ENCODE measurements at places on chromosomes 3 and 15.

DNA sequence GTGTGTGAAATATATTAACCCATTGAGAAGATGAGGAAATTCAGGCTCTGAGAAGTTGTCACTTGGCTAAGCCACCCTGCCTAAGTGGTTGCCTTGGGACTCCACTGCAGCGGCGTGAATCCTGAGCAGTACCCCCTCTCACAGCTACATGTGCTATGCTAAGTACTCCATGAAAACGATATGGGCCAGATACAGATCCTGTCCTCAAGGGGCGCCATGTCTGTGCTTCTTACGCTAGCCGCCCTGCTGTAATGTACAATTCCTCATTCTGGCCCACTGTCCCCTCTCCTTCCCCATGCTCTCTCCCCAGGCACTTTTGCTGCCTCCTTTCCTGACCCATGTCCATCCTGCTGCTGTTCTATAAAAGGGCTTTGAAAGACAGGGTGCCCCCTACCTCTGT, 140.3 kb downstream of the FEZF2 start:
- DNase-seq, result no peak

- DNase-seq, result peak; percentile 80
Measured at GRCh38 chr3:112293368-112294321, at the start of gene SLC9C1. TSS of gene SLC9C1 (minus strand) at chr3:112294216. CDS start at chr3:112286791, 7,425 bp downstream.

DNA sequence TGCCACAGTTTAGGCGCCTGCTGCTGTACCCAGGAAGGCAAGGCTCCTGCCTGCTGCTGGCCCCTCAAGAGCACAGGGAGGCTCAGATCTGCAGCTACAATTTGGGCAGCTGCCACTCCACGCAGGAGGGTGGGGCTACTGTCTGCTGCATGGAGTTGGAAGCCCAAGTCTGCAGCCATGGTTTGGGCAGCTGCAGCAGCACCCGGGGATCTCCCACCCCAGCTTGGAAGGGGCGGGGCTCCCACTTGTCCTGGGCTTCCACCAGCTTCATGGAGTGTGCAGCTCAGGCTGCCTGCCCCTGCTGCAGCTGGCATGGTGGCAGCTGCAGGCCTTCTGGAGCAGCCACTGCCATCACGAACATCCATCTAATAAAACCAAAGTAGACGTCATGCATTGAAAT, 512.9 kb downstream of the PYDC2 start:
- no peak for DNase-seq

- DNase-seq, result no peak
Measured at GRCh38 chr3:59240666-59241255, 190.9 kb upstream of the CFAP20DC start.

DNA sequence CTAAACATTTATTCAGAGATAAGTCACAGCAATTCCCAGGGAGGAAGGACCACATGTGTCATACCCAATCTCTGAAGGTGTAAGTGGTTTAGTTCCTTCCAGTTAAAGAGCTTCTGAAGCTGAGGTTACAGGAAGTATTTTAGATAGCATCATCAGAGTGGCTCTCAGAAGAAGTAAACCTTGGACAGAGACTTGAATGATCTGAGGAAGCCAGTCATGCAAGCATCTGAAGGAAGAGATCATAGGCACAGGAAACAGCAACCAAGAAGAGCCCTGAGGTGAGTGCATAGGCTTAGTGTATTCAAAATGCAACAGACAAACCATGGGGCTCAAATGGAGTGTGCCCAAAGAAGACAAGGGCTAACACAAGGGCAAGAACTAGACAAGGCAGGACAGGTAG, 210.3 kb downstream of the ULK4 start:
- no peak for DNase-seq

- no peak for DNase-seq
Measured at GRCh38 chr3:154188846-154189245, 67.7 kb downstream of the ARHGEF26 start.

DNA sequence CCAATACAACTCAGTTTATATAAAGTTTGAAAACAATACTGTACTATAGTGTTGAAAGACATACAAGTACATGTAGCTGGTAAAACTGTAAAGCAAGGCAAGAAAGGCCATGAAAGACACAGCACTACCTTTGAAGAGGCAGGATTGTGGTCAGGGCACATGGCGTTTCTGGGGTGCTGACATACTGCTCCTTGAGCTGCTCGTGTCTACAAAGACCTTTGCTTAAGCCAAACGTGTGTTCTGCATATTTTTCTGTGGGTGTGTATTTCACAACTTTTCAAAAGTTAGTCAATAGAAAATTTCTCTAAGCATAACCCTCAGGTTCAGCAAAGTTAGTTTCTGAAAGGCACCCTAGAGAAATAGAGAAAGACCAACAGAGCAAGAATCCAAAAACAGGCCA, 14.1 kb upstream of the TOPAZ1 start:
- peak; percentile 9 for DNase-seq

DNA sequence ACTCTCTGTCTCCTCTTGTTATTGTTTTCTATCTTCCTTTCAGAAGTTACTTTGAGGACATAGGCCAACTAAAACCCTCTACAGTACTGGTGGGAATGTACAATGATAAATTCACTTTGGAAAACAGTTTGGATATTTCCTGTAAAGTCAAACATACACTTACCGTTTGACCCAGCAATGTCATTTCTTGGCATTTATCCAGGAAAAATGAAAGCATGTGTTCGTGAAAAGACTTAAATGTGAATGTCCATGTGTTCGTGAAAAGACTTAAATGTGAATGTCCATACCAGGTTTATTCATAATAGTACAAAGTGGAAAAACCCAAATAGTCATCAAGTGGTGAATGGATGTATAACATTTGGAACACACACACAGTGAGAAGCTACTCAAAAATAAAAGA, 361.5 kb upstream of the DPH6 start:
- peak; percentile 11 for DNase-seq

DNA sequence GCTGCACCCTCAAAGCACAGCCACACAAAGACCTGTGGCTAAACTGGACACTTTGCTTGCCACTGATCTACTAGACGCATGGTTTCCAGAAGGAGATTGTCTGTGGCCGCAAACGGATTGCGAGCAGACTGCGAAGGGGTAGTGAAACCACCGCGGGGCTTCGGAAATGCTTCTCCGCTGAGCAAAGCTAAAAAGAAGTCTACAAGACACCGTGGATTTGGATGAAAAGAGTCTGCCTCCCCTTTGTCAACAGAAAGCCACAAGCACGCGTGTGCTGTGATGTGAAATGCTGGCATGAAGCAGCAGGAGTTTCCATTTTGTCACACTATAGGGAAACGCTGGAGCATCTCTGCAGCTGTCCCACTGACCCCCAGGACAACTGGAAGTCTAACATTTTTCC, 63.0 kb downstream of the TMEM44 start:
- no peak for DNase-seq

- DNase-seq, result peak; percentile 69
Measured at GRCh38 chr3:79032686-79033318, 735.0 kb downstream of the ROBO1 start.

GRCh38 chr3:11735638-11736037, 91.9 kb upstream of the VGLL4 start:
- no peak for DNase-seq

GRCh38 chr15:67770358-67770628, 55.0 kb upstream of the SKOR1 start:
- no peak for DNase-seq

DNA sequence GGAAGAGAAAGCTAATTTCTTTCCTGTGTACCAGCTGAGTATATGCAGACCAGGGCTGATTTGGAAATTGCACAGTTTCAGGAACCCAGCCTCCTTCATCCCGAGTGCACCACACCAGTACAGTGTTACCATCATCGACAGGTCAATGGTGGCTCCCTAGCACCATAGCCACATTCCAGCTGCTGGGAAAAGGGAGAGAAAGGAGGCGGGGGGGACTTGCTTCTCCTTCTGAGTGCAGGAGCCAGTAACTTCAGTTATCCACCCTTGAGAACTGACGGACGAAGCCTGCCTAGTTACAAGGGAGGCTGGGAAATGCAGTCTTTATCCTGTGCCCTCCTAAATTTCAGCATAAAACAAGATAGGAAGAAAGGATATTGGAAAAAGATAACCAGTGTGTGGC, 129.7 kb upstream of the PRICKLE2 start:
- no peak for DNase-seq

DNA sequence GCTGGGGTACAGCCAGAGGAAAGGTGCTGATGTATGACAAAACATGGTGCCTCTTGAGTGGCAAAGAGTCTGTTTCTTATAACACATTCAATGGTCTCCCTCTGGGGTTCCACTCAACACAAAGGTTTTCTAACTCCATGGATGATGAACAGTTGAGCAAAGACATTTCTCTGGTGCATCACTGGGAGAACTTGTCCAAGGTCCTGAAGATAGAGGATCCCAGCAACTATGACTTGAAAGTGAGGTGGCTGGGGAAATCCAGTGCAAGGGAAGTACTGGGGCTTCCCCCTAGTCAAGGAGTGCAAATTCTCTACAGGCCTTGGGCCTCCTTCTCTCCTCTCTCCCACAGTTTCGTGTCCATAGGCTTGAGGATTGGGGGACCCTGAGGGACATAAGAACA, 431.1 kb downstream of the WDR72 start:
- DNase-seq, result no peak

- DNase-seq, result no peak
Measured at GRCh38 chr3:85846940-85847339, 888.2 kb downstream of the CADM2 start.

GRCh38 chr3:159380891-159381290, 579.0 kb downstream of the MFSD1 start:
- no peak for DNase-seq

DNA sequence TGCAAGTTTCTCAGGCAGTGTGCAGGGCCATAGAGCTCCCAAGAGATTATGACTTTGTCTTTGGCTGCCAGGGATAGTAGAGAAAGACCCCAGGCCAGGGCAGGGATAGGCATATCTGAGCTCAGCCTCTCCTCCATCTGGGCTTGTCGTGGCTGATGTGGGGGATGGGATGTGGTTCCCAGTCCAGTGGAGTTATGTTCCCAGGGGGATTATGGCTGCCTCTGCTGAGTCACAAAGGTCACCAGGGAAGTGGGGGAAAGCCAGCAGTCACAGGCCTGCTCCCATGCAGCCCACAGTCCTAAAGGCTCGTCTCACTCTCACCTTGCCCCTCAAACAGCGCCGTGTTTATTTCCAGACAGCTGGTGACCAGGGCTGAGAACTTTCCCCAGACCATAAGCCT, 354.9 kb downstream of the SI start:
- no peak for DNase-seq

DNA sequence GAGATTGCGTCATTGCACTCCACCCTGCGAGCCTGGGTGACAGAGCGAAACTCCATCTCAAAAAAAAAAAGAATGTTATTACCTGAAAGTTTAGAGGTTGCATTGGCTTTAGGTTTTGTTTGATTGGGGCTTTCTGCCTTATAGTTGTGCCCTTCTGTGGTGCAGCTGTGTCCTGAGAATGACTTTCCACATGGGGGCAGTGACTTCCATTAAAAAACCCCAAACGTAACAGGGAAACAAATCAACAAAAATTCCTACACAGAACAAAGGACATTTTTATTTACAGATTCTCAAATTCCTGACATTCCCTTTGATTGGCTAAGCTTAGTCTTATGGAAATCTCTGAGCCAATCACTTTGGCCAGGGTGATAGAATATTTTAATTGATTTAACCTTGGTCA, 154.1 kb upstream of the GPR149 start:
- DNase-seq, result no peak

DNA sequence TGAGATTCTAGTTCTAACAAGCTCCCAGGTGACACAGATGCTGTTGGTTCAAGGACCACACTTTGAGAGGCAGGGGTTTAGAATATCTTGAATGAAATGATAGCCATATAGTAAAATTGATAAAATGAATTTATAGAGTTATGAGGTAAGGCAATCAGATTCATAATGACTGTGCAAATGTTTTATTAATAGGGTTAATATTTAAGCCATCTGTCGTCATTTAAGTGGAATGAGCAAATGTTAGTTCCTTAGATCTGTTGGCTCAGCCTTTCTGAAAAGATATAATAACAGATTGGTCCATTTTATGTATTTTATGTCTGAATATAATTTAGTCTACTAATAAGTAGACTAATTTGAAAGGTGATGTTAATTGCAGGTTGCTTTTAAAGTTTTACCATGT, 12.9 kb downstream of the REC114 start:
- no peak for DNase-seq

DNA sequence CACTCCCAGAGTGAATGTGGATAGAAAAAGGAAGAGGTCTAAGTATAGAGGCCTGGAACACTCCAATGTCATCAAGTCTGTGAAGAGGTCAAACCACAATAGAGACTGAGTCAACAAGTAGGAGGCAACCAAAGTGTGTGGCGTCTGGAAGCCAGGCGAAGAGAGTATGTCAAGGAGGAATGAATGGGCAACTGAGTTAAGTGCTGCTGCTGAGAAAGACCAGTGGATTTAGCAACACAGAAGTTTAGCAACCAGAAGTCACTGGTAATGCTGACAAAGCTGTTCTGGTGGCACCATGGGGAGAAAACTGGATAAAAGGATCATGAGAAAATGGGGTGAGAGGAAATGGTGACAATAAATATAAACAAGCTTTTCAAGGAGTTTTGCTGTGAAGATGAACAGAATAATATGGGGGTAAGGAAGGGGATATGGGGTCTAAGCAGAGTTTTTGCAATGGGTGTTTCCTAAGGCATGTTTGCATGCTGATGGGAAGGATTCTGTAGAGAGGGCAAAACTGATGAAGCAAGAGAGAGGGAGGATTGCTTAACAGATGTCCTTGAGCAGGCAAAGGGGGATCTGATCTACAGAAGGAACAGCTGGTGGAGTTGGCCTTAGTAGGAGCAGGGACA, 38.4 kb downstream of the PCOLCE2 start:
- peak; percentile 98 for DNase-seq

- DNase-seq, result no peak
Measured at GRCh38 chr3:67580430-67581000, 73.9 kb downstream of the SUCLG2 start.

GRCh38 chr3:27201492-27201891, 167.7 kb downstream of the NEK10 start:
- no peak for DNase-seq

- DNase-seq, result no peak
Measured at GRCh38 chr3:73739791-73740453, 115.2 kb upstream of the PDZRN3 start.

- DNase-seq, result no peak
Measured at GRCh38 chr15:52184721-52185120, 6.5 kb downstream of the GNB5 start.

DNA sequence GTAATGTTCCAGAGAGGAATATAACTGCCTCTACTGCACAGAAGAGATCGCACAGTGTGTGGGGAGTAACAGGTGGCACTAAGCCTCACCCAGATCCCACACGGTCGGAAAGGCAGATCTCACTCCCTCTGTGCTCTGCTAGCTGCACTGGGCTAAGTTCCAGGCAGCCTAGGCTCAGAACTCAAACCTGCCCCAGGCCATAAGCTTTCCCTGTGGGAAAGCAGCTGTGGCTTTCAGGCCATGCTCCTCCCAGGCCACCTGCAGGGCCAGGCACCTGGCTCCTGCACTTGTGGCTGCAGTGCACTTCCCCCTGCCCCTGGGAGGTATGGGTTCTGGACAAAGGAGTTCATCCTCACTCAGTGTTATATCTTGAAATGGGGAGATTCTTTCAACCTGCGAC, 27.5 kb downstream of the PCCB start:
- DNase-seq, result no peak
